Brain (organoid and tissue), 16 donors: ENCODE measurements at places on chromosomes 1 and 21.

DNA sequence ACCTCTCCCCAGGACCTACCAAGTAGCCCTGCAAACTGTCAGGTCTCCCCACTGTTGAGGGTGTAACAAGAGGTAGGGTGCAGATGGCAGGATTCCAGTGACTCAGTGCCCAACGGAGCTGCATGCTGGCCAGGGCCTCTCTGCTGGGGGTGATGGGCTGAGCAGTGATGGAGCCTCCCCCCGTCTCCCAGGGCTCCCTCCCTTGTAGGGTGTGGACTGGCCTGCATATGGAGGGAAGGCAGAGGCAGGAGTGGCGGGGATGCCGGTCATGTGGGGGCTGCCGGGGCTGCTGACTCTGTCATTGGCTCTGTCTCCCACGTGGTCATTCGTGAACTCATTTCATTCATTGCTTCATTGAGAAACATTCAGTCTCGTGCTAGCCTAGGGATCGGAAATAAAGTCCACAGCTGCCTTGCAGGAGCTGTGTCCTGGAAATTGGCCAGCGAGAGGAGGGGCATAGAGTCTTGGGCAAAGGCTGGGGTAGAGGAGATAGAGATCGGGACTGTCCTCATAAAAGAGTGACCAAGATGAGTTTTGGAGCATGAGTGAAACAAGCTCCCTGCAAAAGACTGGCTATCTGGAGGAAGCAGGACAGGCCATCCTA lies 22.9 kb upstream of the DISP3 start:
- peak; percentile 64 for DNase-seq

- DNase-seq = no peak
Measured at GRCh38 chr1:150555971-150556865, 7.0 kb downstream of the ADAMTSL4 start.

- peak; percentile 85 for DNase-seq
Measured at GRCh38 chr1:157992031-157992832, 1.2 kb upstream of the KIRREL1 start.

DNA sequence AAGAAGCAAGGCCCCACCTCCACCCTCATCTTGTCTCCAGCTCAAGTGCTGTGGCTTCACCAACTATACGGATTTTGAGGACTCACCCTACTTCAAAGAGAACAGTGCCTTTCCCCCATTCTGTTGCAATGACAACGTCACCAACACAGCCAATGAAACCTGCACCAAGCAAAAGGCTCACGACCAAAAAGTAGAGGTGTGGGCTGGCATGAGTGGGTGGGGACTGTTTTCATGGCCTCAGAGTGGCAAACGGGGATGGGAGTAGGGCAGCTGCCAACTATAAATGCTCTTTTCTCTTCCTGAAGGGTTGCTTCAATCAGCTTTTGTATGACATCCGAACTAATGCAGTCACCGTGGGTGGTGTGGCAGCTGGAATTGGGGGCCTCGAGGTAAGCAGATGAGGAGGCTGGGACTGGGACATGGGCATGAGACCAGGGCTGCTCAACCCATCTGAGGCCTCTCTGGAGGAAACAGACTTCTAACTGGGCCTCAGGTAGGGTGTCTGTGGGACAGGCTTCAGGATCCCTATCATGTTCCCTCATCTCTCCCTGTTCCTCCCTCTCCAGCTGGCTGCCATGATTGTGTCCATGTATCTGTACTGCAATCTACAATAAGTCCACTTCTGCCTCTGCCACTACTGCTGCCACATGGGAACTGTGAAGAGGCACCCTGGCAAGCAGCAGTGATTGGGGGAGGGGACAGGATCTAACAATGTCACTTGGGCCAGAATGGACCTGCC lies 8.8 kb upstream of the P3R3URF start:
- DNase-seq = no peak

DNA sequence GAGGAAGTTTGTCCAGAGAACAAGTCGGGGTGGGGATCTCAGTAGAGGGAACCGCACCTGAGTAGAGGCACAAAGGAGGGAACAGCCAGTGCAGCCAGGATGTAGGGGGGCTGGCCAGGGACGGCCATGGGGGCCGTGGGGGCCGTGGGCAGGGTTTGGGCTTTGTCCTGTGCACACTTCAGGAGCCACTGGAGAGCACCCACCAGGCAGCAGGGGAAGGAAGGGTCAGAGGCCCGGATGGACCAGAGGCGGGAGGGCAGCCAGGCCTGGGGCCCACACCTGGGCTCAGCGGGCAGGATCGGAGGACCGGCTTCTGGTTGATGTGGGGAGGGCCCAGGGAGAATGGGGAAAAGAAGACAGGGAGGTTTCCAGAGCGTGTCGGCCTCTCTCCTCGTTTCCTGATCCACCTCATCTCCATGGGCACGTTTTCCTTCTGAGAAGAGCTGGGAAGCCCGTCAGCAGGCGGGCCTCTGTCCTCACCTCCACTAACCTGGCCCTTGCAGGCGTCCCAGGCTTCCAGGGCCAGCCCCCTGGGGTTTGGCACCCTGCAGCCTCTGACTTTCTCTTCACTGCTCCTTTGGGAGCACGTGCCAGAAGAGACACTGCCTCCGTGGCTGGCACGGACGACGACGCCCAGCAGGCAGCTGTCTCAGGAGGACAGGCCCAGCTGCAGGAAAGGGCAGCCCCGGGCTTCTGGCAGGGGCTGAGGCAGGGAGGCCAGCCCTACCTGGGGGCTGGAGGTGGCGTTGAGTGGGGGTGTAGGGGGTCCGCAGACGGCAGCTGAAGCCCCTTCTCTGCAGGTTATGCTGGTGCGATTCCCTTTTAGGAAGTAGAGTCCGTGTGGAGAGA lies 16.8 kb upstream of the PDXK start:
- DNase-seq = no peak

DNA sequence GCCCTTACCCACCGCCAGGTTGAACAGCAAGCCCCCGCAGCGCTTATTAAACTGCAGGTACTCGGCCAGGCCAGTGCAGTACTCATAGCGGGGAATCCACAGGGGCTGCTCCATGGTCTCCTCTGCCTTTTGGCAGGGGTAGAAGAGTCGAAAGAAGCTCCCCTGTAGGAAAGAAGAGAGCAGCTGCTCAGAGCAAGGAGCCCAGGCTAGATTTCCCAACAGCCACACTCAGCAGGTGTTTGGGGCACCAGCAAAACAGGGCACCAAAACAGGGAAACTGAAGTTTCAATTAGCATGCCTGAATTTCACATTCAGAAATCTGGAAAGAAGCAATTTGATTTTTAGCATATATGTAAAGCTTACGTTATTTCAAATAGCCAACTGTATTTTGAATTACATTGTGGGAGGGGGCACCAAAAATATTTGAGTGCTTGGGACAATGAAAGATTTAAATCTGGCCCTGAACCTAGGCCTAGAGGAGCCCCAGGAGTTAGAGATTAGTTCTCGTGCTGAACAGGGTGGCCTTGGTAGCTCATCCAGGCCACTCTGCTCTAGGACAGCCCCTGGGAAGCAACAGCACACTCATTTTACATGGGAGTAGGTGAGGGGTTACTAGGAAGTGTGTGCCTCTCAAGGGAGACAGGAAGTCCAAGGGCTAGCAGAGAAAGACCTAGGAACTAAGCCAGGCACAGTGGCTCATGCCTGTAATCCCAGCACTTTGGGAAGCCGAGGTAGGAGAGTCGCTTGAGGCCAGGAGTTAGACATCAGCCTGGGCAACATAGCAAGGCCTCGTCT lies 8.2 kb downstream of the PAFAH2 start:
- no peak for DNase-seq
